ENCODE measurements at places on chromosomes 6 and 20.

DNA sequence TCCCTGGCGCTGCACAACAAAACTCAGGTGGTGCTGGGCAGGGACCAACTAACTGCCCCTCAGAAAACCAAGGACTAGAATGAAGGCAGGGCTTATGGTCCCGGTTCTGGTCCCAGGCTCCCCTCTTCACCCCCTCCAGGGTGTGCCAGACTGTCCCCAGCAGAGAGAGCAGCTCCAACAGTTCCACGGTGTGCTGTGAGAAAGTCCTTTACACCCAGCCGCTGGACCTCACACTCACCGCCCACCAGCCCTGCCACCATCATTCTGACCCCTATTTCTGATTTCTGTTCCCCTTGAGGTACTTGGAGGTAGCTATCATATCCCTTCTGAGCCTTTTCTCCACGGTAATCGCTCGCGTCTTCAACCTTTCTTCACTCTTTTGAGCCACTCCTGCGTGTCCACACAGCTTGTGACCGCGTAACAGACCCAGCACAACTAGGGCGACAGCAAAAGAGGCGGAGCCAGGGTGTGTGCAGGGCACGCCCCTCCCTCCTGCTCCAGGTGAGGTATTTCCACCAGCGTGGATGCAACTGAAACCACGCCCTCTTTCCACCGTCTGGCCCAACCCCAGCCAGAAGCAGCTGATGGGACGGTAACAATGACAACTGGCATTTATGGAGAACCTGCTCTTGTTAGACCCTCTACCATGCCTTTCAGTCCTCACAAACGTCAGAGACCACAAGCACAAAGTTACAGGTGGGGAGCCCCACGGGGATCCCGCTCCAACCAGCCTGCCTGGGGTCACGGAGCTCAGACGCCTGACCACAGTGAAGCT, 2.3 kb downstream of the PXDC1 start:
- DNase-seq = no peak

DNA sequence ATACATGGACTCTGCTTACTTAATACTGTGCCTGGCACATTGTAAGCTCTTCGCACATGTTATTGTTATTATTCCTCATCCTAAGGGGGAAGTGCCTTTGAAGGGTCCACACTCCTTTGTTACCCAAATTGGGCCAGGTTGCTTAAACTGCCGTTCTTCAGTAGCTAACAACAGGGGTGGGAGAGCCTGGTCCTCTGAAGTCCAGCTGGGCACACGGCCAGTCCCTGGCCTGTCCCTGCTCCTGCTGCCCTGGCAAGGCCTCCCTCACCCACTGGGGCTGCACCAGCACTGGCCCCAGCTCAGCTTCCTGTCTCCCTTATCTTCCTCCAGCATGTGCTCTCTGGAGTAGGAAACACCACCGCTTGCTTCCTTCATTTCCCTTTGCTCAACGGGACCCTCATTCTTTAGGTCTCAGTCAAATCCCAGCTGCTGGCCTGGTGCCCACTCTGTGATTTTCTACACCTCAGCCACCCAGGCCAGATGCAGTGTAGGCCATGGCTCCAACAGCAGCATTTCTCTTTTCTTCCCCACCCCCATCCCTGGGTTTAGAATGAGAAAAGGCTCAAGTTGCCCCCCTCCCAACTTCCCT, 5.5 kb upstream of the PROCR start:
- no peak for DNase-seq

DNA sequence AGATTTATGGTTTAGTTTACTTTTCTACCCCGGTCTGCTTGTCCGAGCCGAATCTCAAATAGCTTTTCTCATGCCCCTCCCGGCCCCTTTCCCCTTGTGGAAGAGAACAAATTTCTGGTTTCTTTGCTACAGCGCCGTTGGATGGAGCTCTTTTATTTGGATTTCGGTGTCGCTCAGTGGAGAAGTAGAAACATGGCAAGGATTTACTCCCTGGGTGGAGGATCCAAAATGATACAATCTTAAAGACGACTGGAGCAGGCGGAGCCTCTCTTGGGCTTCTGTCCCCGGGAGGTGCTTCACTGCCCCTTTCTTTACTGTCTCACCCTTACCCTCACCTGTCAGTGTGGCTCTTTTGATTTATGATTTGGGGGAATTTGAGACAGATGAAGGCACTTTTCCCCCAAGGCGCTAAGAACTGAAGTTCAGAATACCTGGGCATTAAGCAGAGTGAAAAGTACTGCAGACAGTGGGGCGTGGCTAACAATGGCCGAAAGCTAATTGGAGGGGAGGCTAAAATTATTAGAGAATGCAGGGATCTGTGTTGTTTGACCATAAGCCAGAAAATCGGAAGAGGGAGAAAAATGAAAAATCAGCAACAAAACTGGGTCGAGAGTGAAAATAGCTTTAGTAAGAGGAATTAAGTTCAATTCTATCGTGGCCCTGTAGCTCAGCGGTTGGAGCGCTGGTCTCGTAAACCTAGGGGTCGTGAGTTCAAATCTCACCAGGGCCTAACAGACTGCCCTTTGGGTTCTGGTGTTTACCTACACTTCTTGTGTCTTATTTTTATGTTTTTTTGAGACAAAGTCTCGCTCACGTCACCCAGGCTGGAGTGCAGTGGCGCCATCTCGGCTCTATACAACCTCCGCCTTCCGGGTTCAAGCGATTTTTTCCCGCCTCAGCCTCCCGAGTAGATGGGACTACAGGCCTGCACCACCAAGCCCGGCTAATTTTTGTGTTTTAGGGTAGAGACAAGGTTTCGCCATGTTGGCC, 145.1 kb upstream of the ZNF184 start:
- DNase-seq = peak; percentile 16

- DNase-seq = no peak
Measured at GRCh38 chr6:30260036-30260504, 46.9 kb upstream of the TRIM26 start.

- DNase-seq = no peak
Measured at GRCh38 chr6:147621961-147622360, 113.5 kb downstream of the SAMD5 start.

GRCh38 chr20:36768768-36769430, 4.7 kb downstream of the DSN1 start:
- no peak for DNase-seq

- DNase-seq = no peak
Measured at GRCh38 chr6:70508953-70509352, 57.8 kb upstream of the SDHAF4 start.

DNA sequence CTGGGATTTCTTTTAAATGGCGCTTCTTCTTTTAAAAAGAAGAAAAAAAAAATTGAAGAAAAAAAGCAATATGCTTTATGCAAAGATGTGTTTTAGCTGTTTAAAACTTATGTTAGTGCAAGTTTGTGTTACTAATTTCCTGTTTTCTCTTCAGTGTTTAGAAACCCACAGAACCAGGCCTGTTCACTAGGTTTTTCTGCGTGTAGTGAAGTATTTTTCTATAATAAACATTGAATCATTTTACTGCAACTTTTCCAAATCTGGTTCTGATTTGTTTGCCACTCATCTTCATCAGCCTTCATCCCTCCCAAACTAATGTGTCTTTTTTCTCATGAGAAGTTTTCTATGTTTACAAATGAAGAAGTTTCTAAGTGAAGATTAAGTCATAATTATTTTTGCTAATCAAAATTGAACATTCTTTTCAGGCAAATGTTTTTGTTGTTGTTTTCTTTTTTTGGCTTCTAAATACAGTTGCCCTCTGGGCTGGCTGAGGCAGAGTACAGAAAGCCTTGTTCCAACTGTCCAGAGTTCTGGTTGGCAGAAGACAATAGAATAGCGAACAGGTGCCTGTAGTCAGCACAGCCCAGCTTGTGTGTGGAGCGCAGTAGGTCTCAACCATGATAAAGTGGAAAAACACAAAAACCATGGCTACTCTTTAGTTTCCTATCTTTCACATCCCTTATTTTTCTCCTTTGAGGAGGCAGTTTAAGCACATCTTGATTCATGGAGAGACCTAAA, 14.5 kb downstream of the ZNF76 start:
- DNase-seq = no peak

DNA sequence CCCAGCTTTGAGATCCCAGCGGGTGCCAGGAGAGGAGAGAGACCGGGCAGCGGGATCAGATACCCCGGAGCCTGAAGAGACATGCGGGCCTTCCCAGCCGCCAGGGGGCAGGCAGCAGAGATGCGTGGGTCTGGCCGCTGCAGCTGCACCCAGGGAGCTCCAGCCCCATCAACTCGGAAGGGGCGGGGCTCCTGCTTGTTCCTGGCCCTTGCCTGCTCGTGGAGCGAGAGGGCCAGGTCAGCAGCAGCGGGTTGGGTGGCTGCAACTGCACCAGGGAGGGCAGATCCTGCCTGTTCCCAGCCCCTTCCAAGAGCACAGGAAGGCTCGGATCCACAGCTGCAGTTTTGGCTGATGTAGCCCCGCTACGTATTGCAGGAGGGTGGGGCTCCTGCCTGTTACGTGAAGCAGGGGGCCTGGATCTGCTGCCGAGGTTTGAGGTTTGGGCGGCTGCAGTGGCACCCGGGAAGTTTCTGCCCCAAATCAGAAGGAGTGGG, 532.8 kb downstream of the RFPL4B start:
- DNase-seq = no peak

GRCh38 chr6:7541175-7542064, at the start of gene DSP:
DSP (plus strand) TSS chr6:7541671; CDS start chr6:7541916, 245 bp downstream.
- peak; percentile 66 for DNase-seq

- DNase-seq = no peak
Measured at GRCh38 chr6:116385459-116385802, 14.7 kb downstream of the DSE start.

DNA sequence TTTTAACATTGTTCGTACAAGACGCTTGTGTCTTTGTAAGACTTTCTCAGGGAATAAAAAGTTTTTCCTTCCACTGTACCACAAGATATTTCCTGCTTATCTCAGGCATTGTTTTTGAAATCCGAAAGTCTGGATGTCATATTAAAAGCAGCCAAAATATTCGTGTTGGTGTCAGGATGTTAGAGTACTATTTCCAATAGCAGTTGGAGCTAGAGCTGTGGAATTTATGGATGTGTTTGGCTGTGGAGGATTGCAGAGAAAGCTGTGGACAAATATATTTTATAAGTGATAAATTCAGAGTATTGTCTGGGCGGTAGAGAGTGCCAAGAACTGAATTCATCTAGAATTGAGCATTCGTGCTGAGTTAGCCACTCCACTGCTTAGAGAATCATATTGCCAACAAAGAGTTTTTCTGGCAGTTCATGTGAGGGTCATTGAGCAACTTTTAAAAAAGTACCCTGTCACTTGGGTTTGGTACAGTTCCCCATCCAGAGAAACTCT, 57.7 kb downstream of the ZDHHC14 start:
- no peak for DNase-seq
